Right renal cortex interstitium (tissue), 3 donors: ENCODE measurements at places on chromosomes 5 and 9. TPM values are rescaled to one million over a fixed set of nuclear protein-coding genes. Genes with fewer than 3 reads are reported as not detected.

- no peak for DNase-seq
These were observed 44.7 kb upstream of the UNC5A start for GRCh38 chr5:176765687-176766086.

GRCh38 chr9:81384911-81385310 lies 304.4 kb downstream of the TLE1 start:
- no peak for DNase-seq

GRCh38 chr5:74953937-74954720 lies 87.9 kb upstream of the FAM169A start:
- no peak for DNase-seq

Gene GPR150
- not detected for polyA plus RNA-seq

Gene NTMT1
- 32.0 TPM for polyA plus RNA-seq

Gene BSPRY
- 9.7 TPM for polyA plus RNA-seq
